ENCODE measurements at places on chromosomes 2 and 18.

DNA sequence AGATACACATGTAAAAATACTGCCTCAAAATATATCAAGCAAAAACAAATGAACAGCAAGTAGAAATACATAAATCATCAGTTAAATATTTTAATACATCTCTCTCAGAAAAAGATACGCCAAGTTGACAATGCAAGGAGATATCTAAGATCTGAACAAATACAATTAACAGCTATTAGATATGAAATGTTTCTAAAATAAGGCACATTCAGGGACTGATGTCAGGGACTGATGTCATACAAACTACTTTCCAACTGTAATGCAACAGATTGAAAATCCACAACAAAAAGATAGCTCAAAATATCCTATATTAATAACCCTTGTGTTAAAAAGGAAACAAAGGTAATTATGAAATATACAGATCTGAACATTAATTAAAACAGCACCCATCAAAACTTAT, 51.7 kb downstream of the TLK1 start:
- no peak for DNase-seq

- DNase-seq = no peak
These were observed 278.4 kb downstream of the PRKCE start for GRCh38 chr2:45929674-45930395.

GRCh38 chr2:95388856-95389244, 13.7 kb upstream of the FAHD2A start:
- no peak for DNase-seq

DNA sequence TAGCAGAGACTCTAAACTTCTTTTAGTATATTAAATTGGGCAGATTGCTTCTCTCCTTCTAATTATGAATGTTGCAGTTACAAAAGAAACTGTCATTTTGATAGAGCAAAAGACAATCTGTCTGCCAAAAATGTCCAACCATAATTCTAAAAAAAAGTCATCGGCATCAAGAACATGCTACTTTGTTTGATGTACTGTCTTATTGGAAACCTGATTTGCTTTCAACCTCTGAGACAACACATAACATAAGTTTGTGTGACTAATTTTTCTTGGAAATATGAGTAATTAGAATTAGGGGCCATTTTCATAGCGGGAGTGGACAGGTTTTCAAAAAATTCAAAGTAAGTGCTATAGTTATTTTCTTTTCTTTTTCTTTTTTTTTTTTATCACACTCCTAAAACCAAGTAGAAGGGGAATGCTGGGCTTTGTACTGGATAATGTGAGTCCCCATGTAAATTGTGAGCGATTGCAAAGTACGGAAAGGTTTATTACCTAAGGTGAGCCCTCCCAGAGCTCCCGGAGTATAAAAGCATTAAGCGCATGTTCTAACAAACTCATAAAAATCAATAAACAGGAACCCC, 59.1 kb downstream of the ZEB2 start:
- DNase-seq = no peak

DNA sequence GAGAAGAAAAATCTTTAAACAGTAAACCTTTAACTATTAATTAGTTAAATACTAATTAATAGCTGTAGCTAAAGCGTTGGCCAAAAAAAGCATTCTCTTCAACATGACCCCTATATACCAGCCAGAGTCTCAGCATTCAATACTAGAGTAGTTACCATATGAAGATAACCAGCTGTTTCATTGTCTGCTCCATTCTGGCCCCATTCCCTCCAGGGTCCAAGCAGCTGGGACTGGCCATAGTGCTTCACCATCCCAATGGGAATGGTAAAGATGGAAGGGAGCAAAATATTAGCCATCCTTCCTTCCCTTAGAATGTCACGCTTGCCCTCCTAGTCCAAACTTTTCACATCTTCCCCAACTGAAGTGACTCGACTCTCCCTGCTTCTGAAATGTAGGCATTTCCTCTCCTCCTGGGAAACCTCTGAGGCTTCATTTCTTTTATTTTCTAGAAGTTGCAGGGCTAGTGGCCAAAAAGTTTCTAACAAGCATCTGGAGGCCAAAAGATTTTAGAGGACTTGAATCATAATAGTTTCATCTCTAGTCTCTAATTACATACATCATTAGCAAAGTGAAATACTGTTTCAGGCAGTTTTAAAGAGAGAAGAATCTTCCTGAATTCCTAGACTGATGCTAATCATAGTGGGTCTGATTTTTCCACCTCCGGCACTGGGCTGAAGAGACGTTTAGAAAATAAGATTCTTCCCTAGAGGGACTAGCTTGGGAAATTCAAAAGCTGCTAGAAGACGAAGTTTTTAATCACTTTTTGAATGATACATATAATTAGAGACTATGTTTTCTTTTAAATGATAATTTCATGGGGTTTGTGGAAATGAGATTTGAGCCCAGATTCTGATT, 52.7 kb downstream of the CCDC68 start:
- DNase-seq = no peak

DNA sequence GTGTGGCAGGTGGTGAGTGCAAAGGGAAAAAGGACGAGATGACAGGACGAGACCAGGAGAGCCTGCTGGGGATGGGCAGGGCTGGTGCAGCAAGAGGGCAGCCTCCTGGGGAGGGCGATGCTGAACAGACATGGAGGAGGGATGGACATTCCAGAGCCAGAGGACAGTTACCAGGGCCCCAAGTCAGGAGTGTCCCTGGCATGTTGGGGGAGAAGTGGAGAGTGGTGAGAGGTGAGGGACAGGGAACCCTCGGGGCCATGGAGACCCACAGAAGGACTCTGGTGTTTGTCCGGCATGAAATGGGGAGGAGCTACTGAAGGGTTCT, 19.0 kb downstream of the MTERF4 start:
- no peak for DNase-seq
